ENCODE measurements at places on chromosomes 1 and 21. TPM values are rescaled to one million over a fixed set of nuclear protein-coding genes. Genes with fewer than 3 reads are reported as not detected.

PGLYRP3 gene
- not detected for total RNA-seq

GRCh38 chr1:57986432-57986831 is 560.1 kb downstream of the OMA1 start:
- DNase-seq = no peak

DNA sequence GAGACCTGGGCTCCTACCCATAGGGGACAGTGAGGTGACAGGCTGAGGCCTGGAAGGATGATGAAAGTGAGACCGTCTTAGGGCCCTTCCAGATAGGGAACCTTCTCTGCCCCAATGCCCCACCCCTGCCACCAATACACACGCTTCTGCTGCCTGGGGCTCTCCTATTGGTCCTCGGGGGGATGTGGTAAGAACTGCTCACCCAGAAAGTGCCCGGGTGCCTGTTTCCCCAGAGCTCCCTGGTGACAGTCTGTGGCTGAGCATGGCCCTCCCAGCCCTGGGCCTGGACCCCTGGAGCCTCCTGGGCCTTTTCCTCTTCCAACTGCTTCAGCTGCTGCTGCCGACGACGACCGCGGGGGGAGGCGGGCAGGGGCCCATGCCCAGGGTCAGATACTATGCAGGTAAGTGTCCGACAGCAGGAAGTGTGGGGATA is 948 bp downstream of the SEMA4A start:
- DNase-seq = no peak

GRCh38 chr1:15385420-15385819 is 24.3 kb upstream of the EFHD2 start:
- DNase-seq = no peak

DNA sequence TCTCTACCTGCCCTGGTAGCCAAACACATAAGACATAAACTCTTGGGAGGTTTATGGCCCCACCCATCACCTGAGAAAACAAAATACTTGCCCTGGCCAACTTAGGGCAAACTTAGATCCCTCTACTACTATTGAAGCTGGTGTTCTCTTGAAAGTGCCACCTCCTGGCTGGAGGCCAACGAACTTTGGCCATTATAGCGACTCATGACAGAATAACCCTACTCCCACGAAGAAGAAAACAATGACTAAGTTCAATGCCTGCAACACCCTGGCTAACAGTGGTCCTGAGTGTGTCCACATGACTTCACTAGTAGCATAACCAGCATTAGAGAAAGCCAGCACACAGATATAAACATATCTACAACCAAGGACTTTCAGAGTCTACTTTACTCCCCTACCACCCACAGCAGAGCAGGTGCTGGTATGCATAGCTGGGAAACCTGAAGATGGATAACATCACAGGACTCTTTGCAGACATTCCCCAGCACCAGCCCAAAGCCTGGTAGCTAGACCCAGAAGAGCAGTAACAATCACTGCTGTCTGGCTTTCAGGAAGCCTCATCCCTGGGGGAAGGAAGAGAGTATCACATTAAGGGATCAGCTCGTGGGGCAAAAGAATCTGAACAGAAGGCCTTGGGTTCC is 81.0 kb downstream of the SLC30A10 start:
- no peak for DNase-seq

RNU1-4 gene
- total RNA-seq = 1,438 TPM

DNA sequence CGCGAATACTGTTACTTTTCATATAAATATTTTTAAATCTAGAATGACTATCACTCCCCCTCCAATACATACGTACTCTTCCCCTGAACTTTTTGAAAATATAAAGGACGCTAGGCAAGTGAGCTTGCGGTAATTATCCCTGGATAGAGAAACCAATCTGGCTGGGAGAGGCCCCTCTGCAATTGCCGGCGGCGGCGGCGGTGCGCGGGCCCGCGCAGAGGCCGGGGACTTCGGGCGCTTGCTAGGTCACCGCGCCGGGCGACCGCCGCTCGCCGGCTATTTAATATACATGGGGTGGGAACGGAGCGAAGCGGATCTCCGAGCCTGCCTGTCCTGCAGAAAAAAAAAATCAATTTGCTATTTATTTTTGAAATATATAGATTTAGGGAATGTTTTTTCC is 416.3 kb upstream of the ESRRG start:
- DNase-seq = no peak

TRAF3IP3 gene
- not detected for total RNA-seq

All from chondrocyte (in vitro differentiated cells).